CD4-positive, alpha-beta T cell treated with Interleukin-15 for 4 hours (primary cell): ENCODE measurements at places on chromosomes 1 and 21.
A peak's percentile ranks its signal among the peaks of the same experiment; 100 is the strongest.

DNA sequence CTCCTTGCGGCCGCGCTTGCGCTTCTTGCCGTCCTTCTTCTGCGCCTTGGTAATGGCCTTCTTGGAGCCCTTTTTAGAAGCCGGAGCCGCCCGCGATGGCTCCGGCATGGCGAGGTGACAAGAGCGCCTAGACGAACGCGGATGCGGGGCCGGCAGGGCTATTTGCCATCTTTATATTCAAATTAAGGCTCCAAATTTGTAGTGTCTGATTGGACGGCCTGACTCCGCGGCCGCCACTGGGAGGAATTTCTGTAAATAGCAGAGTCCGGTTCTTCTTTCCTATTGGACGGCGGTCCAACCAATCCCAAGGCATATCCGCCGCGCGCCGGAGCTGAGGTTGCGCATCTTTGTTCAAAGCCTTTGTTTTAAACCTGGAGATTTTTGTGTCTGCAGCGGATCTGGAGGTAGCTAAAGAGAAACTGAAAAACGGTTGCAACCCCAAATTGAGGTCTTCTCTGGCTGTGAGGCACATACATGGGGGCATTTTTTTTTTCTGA is 22.6 kb upstream of the RNF187 start:
- peak; percentile 92 for DNase-seq

- DNase-seq = no peak
Measured at GRCh38 chr1:10705953-10706352, 90.5 kb downstream of the CASZ1 start.

DNA sequence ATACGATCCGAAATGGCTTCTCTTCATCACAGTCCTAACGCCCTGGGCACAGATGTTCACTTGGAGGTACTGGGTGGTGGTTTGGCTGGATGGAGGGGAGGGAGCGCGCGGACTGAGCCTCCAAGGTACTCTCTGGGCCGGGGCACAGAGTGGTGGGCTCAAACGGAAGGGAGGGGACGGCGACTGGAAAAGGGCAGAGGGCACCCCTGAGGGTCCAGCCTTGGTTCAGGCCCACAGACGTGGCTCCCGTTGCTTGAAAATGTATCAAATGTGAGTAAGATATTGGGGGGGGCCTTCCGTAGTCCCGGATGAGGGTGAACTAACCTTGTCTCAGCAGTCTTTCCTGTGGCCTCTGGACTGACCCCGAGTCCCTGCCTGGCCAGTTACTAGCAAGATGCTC is 463 bp downstream of the IL12RB2 start:
- no peak for DNase-seq

- DNase-seq = no peak
Measured at GRCh38 chr1:199867601-199868000, 159.9 kb upstream of the NR5A2 start.

DNA sequence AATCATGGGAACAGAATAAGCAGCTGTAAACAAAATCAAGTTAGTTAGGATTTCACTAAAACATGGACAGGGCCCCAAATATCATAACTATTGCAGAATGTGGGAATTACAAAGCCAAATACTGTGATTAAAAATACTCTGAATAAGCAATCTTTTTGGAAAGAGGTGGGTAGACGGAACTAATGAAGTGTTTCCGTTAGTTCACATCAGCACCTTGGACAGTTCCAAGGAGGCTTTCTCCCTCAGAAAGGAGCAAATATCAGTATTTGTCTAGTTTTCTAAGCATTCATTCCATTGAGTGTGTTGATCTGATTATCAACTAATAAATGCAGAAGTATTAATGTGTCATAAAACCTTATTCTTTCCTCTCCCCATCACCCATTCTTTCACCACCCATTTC is 97.4 kb downstream of the FAM78B start:
- no peak for DNase-seq

GRCh38 chr1:221100611-221101010 is 221.4 kb downstream of the HLX start:
- no peak for DNase-seq

- no peak for DNase-seq
Measured at GRCh38 chr1:1564268-1564667, 10.4 kb downstream of the SSU72 start.

DNA sequence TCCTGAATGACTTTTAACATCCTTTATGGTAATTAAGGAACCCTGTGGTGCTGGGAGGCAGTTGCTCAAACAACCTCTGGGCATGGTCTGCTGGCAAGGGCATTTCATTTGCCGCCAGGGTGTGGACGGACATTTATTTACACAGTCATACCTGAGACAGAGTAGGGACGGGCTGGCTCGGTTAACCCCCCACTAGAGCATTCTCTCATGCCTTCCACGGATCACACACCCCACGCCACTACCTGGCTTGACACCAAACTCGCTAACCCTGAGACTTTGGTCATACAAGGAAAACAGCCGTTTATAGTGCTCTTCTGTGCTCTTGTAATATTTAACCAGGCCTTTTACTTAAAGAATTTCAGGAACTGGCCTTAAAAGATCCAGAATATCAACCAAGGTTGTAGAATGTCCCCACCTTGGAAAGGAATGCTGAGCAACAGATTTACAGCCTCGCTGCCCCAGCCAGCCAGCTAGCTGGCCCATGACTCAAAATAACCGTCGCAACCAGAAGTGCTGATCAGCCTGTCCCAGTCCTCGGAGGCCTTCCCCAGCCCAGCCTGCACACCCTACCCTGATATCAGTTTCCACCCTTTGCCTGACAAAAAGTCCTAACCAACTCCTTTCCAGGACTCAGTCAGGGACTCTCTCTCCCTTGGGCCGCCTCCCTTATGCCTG is 6.5 kb upstream of the PDXK start:
- no peak for DNase-seq

DNA sequence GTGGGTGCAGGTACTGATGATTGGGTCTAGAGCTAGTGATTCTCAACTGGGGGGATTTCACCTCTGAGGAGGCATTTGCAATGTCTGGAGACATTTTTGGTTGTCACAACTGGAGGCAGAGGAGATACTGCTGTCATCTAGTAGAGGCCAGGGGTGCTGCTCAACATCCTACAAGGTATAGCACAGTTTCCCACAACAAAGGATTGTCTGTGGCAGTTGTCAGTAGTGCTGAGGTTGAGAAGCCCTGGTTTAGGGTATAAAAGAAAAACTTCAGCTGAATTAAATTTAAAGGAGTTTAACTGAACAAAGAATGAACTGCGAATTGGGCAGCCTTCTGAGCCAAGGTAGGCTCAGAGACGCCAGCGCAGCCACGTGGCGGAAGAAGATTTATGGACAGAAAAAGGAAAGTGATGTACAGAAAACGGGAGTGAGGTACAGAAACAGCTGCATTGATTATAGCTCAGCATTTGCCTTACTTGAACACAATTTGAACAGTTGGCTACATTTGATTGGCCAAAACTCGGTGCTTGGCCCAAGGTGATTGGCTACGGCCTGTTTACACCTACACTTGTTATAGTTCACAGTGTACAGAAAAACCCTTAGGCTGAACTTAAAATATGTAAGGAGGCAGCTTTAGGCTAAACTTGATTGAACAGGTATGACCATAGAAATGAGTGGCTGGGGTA is 40.4 kb downstream of the MPZL1 start:
- DNase-seq = no peak

DNA sequence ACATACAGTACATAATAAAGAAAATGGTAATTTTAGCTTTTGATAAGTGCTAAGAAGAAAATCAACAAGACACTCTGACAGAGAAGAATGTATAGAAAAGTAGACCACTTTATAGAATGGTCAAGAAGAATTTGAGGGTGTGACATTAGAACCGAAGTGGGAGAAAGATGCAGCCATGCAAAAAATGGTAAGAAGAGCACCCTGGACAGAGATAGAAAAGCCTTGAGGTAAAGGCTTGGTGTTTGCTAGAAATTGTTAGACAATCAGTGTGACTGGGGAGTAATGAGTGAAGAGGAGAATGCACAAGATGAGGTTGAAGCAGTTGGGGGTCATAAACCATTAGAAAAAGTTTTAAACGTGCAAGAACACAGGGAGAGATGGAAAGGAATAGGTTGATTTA is 23.5 kb downstream of the MAEL start:
- no peak for DNase-seq

- DNase-seq = no peak
Measured at GRCh38 chr1:118556936-118557335, 371.9 kb upstream of the SPAG17 start.

GRCh38 chr1:97159342-97159741 is 437.8 kb downstream of the PTBP2 start:
- DNase-seq = no peak

DNA sequence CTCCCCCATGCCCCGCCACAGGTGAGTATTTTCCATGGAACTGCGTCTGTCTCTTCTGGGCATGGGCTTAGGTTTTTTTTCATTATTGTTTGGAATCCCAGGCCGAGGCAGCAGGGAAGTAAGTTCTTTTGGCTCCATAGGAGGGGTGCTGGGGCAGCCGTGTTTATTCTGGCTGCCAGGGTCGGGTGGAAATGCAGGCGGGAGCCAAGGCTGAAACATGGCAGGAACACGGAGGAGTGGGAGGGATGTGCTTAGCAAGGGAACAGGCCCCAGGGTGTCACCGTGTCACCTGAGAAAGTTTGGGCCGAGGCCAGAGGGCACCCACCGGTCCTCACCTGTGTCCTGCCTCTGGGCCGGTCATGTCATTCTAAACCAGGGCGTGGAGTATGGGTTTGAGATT is 4.5 kb upstream of the DHRS3 start:
- no peak for DNase-seq

- no peak for DNase-seq
Measured at GRCh38 chr1:145962157-145963102, 1.9 kb downstream of the ANKRD34A start.

DNA sequence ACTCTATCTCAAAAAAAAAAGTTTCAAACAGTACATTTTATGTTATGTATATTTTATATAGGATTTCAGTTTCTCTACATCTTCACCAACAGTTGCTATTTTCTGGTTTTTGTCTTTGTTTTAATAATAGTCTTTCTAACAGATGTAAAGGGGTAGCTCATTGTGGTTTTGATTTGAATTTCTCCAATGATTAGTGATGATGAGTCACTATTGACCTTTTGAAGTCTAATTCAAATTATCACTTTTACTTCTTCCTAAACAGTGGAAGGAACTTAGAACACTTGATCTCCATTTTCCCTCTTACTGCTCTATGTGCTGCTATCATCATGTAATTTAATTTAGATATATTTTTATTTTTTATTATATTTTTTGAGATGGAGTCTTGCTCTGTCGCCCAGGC is 31.7 kb upstream of the SHCBP1L start:
- no peak for DNase-seq

GRCh38 chr1:76090283-76091203 is 16.0 kb downstream of the ST6GALNAC3 start:
- DNase-seq = no peak

GRCh38 chr1:6783221-6783620 is 2.0 kb upstream of the CAMTA1 start:
- no peak for DNase-seq

- DNase-seq = no peak
Measured at GRCh38 chr1:68571454-68572235, 74.8 kb upstream of the DEPDC1 start.

DNA sequence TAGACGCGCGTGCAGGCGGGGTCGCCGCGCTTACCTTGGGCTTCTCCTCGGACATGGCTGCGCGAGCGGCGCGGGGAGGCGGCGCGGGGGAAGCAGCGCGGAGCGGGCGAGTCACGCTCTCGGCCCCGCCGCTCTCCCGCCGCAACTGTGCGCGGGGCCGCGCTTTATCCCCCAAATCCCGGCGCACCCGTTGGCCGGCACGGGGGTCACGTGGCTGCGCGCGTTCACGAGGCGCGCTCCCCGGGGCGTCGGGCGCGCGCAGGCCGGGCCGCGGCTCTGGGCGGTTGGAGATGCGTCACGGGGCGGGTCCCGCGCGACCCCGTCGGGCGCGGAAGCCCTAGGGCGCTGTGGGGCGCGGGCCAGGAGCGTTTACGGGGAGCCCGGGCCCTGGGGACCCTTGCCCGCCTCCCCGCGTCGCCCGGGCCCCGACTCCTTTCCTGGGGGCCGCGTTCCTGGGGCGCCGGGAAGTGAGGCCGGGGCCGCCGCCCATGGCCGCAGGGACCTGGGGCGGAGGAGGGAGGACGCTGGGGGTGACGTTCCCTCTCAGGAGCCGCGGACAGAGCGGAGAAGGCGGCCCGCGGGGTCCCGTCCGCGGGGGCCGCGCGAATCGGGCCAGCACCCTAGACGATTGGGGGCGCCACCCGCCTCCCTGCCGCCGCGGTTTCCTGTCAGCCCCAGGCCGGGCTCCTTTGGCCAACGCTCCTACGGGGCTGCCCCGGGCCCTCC is at the start of gene SUMO3:
SUMO3 (minus strand) TSS at position 149 of the 726 bp plus-strand sequence; CDS start at position 55, 94 bp downstream.
- peak; percentile 86 for DNase-seq

- peak; percentile 32 for DNase-seq
Measured at GRCh38 chr1:93346421-93346993, 800 bp downstream of the DR1 start.

GRCh38 chr1:226664413-226665101 is 74.5 kb downstream of the ITPKB start:
- DNase-seq = no peak

DNA sequence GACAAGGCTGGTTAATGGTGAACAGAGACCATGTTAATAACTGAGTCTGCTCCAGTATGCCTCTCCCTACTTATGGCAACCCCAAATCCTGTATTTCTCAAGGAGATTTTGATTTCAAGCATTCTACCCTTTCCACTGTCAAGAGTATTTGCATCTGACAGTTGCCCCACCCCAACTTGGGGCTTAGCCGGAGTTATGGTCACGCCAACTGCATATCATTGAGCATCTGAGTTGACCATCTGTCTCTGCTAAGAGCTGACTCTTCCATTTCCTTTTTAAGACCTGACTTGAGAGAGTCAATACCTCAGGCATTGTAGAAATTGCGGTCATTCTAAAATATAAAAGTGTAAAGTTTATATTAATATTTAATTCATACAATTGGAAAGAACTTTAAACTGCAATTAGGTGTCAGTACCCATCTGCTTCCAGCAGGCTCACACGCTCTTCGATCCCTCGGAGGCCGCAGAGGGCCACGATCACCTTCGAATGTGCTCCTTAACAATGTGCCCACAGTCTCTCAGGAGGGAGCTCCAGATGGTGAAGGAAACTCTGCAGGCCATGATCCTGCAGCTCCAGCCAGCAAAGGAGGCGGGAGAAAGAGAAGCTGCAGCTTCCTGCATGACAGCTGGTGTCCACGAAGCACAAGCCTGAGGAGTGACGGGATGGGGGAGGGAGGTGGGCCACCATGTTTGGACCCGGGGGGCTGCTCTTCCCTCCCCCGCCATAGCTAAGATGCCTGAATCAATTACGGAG is 409.8 kb downstream of the DISC1 start:
- no peak for DNase-seq

DNA sequence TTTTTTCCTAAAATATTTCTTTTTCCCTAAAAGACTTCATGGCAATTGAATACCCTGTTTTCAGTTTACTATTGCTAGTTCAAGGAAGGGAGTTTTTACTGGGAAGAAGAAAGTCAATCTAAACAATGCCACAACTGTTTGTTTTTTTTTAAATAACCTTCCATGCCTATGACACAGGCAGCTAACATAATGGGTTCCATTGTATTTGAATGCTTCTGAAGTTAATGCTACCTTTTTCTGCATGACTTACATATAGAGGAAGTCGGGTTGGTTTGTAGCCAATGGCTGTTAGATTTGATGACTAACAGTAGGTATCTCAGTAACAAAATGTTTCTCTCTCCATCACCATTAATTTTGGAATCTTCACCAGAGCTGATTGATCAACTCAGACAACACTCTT is 134.0 kb downstream of the KIF26B start:
- DNase-seq = no peak
